ENCODE measurements at places on chromosomes 13 and 19.
A peak's percentile ranks its signal among the peaks of the same experiment; 100 is the strongest.

- DNase-seq = no peak
- peaks cover 18% of the 10 kb centered on the region for H3K4me1 ChIP-seq
- H3K27me3 ChIP-seq = no peaks in the 10 kb centered on the region
- no peak overlapping the region for H3K4me3 ChIP-seq
Measured at GRCh38 chr13:20019043-20019442, 60.5 kb downstream of the ZMYM2 start.

- H3K4me1 ChIP-seq = no peaks in the 10 kb centered on the region
- H3K36me3 ChIP-seq = no peaks in the 10 kb centered on the region
- no peak overlapping the region for H3K4me3 ChIP-seq
- DNase-seq = peak; percentile 94
Measured at GRCh38 chr19:46080561-46080960, 39.8 kb upstream of the IGFL4 start.

DNA sequence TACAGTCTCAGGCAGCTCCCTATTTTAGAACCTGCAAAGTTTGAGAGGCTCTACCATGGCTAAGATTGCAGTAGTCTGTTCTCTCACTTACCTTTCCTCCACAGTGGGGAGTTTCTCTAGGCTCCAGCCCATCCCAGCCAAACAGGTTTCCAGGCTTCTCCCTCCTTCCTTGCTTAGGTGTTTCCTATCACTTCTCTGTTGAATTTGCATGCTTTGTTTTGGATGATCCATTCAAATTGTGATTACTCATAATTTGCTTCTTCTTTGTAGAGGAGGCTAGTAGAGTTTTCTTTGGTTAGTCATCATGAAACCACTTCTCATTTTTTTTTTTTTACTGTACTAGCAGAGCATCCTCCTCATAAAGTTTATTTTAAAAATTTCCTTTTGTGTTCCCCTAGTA is 1242.2 kb upstream of the MIR17HG start:
- no peaks in the 10 kb centered on the region for H3K27me3 ChIP-seq
- no peak for DNase-seq
- no peaks in the 10 kb centered on the region for H3K36me3 ChIP-seq
- no peaks in the 10 kb centered on the region for H3K4me1 ChIP-seq
- H3K27ac ChIP-seq = no peak overlapping the region

DNA sequence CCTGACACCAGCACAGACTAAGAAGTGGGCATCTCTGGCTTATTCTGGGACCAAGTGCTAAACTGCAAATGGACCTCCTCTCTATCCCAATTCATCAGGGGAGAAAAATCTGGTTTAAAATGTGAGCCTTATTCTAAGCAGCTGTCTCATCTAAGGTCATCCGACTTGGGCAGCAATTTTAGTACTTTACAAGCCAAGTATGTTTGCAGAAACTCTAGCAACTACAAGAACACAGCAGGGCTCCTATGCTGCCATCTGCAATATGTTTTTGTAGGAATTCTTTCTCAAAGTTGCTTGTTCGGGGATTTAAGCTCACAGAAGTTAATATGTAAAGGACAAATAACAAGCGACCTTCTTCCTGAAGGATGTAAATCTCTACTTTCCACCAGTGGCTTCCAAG is 113.1 kb downstream of the FOXO1 start:
- H3K4me3 ChIP-seq = no peak overlapping the region
- H3K27me3 ChIP-seq = no peaks in the 10 kb centered on the region
- no peak overlapping the region for H3K27ac ChIP-seq

- no peaks in the 10 kb centered on the region for H3K27me3 ChIP-seq
- H3K4me3 ChIP-seq = no peak overlapping the region
- no peak overlapping the region for H3K27ac ChIP-seq
- DNase-seq = no peak
- peaks cover 23% of the 10 kb centered on the region for H3K4me1 ChIP-seq
Measured at GRCh38 chr19:18308948-18309325, 13.9 kb downstream of the LSM4 start.

- no peak overlapping the region for H3K4me3 ChIP-seq
- no peak overlapping the region for H3K27ac ChIP-seq
- no peak for DNase-seq
- no peaks in the 10 kb centered on the region for H3K27me3 ChIP-seq
Measured at GRCh38 chr13:67630640-67631039, 400.5 kb upstream of the PCDH9 start.

DNA sequence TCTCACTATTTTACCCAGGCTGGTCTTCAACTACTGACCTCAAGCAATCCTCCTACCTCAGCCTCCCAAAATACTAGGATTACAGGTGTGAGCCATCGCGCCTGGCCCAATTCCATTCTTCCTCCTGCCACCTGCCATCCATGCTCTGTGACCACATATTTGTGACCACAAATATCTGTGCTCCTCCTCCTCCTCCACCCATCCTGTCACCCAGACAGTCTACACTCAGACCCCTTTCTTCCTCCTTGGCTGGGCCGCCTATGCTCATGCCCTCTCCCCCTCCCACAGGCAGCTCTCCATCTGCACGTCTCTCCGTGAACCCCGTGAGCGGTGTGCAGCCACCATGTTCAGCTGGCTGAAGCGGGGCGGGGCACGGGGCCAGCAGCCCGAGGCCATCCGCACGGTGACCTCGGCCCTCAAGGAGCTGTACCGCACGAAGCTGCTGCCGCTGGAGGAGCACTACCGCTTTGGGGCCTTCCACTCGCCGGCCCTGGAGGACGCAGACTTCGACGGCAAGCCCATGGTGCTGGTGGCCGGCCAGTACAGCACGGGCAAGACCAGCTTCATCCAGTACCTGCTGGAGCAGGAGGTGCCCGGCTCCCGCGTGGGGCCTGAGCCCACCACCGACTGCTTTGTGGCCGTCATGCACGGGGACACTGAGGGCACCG is 3.2 kb downstream of the EHD2 start:
- H3K27me3 ChIP-seq = no peaks in the 10 kb centered on the region
- H3K27ac ChIP-seq = no peak overlapping the region
- no peak for DNase-seq
- no peak overlapping the region for H3K4me3 ChIP-seq

DNA sequence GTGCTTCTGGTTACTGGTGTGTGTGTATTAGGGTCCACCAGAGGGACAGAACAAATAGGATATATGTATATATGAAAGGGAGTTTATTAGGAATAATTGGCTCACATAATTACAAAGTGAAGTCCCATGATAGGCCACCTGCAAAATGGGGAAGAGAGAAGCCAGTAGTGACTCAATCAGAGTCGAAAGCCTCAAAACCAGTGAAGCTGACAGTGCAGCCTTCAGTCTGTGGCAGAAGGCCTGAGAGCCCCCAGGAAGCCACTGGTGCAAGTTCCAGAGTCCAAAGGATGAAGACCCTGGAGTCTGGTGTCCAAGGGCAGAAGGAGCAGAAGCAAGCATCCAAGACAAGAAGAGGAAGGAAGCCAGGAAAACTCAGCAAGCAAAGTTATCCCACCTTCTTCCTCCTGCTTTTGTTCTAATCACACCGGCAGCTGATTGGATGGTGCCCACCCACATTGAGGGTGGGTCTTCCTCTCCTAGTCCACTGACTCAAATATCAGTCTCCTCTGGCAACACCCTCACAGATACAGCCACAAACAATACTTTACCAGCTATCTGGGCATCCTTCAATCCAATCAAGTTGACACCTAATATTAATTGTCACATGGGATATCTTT is 21.7 kb upstream of the SCEL start:
- no peak for DNase-seq
- no peak overlapping the region for H3K27ac ChIP-seq
- no peaks in the 10 kb centered on the region for H3K27me3 ChIP-seq
- H3K4me1 ChIP-seq = no peaks in the 10 kb centered on the region

DNA sequence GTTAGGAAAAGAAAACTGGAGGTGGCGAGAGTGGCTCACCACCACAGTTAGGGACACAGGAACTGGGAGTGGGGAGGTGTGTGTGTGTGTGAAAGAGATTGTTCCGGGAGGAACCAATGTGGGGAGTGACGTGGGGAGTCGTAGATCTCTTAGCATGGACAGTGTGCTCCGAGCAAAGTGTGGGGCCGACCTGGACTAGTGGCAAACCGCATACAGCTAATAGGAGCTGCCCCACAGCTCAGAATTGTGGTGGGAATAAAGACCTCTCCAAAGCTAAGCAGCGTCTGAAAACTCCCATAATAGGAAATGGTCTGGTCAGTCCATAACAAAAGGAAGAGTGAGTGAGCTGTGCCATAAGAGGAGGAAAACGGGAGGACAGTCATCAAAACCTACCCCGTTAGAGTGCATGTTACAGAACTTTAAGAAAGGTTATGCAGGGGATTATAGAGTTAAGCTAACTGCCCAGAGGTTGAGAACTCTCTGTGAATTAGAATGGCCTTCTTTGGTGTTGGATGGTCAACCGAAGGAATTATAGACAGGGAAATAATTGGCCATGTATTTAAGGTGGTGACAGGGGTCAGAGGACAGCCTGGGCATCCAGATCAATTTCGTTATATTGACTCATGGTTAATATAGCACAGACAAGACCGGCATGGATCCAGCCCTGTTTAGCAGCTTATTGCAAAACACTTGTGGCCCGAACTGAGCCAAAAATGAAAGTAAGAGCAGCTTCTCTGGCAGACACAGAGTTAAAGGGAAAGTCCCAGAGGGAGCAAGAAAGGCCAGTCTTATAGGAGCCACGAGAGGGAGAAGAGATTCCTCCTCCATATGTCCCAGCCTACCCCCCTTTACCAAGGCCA is 8.9 kb upstream of the SLC15A1 start:
- no peak overlapping the region for H3K27ac ChIP-seq
- H3K4me3 ChIP-seq = no peak overlapping the region
- DNase-seq = no peak

DNA sequence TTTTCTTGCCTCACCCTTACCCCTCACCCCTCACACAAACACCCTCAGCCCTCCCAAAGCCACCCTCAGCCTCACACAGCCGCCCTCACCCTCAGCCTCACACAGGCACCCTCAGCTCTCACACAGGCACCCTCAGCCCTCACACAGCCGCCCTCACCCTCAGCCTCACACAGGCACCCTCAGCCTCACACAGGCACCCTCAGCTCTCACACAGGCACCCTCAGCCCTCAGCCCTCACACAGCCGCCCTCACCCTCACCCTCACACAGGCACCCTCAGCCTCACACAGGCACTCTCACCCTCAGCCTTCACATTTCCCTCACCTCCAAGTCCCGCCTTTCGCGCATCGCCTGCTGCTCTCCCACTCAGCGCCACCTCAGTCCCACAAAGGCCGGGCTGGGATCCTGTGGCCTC is 287 bp upstream of the ZSCAN22 start:
- peak overlapping the region; percentile 61 for H3K4me3 ChIP-seq
- no peak overlapping the region for H3K27ac ChIP-seq
- H3K4me1 ChIP-seq = no peaks in the 10 kb centered on the region
- DNase-seq = no peak
- H3K36me3 ChIP-seq = no peaks in the 10 kb centered on the region

DNA sequence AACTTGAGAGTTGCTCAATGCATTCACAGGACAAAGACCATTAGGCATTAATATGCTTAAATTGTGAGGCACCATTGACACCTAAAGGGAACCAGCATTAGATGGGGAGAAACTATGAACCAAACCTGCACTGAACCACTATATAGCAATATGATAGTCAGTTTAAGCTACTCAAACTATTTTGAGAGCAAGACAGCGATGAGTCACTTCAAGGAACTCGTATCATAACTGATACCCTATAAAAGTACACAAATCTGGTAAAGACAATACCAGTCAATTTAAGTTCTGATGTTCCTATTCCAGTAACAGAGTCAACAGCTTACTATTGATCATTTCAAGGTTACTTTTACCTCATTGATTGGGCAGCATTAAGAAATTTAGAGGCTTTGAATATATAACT is 151.3 kb upstream of the ATXN8OS start:
- no peaks in the 10 kb centered on the region for H3K4me1 ChIP-seq
- no peaks in the 10 kb centered on the region for H3K36me3 ChIP-seq
- H3K4me3 ChIP-seq = no peak overlapping the region
- no peak overlapping the region for H3K27ac ChIP-seq
- H3K27me3 ChIP-seq = no peaks in the 10 kb centered on the region

- peak overlapping the region; percentile 66 for H3K27ac ChIP-seq
- H3K27me3 ChIP-seq = no peaks in the 10 kb centered on the region
- no peaks in the 10 kb centered on the region for H3K36me3 ChIP-seq
- peaks cover 19% of the 10 kb centered on the region for H3K4me1 ChIP-seq
- no peak overlapping the region for H3K4me3 ChIP-seq
- DNase-seq = peak; percentile 40
Measured at GRCh38 chr19:42024622-42025111, 30.6 kb upstream of the ATP1A3 start.

Measured in cardiac muscle cell (in vitro differentiated cells and primary cell).